Myometrial cell (primary cell): ENCODE measurements at places on chromosomes 3 and 15. TPM values are rescaled to one million over a fixed set of nuclear protein-coding genes. Genes with fewer than 3 reads are reported as not detected.

Gene EFHB
- not detected in 2 replicates for total RNA-seq

Gene P2RY1
- under 0.01 and 0.18 TPM in 2 replicates for total RNA-seq

Gene DBR1
- total RNA-seq = 13.8 and 15.8 TPM in 2 replicates

Gene APOD
- 5.5 and 9.2 TPM in 2 replicates for total RNA-seq

Gene ZNF619
- 2.0 and 4.8 TPM in 2 replicates for total RNA-seq

Gene CGGBP1
- total RNA-seq = 37.5 and 38.8 TPM in 2 replicates

Gene NEK10
- total RNA-seq = 0.29 and 6.7 TPM in 2 replicates

Gene LDHAL6B
- not detected in 2 replicates for total RNA-seq

Gene CKMT1A
- not detected in 2 replicates for total RNA-seq

Gene LYZL4
- total RNA-seq = not detected in 2 replicates

Gene P2RY14
- total RNA-seq = not detected in 2 replicates

Gene RPL15
- total RNA-seq = 3,391 and 3,570 TPM in 2 replicates

Gene REC114
- total RNA-seq = not detected in 2 replicates

Gene TM4SF4
- total RNA-seq = not detected in 2 replicates

Gene SERPINI1
- 1.4 and 2.3 TPM in 2 replicates for total RNA-seq

Gene SCAANT1
- total RNA-seq = not detected in 2 replicates

Gene FAM107A
- under 0.01 TPM in 1 of 2 replicates, not detected in the other for total RNA-seq

Gene HYPK
- total RNA-seq = 15.9 and 24.8 TPM in 2 replicates

Gene CNTN3
- total RNA-seq = 0.58 and 0.71 TPM in 2 replicates

Gene TM4SF18
- total RNA-seq = not detected in 2 replicates

Gene ALCAM
- total RNA-seq = 153 and 194 TPM in 2 replicates

Gene FANCD2OS
- total RNA-seq = not detected in 2 replicates

Gene BDH1
- 3.9 and 6.1 TPM in 2 replicates for total RNA-seq

Gene LRIG1
- 2.3 and 3.0 TPM in 2 replicates for total RNA-seq

Gene ACKR4
- 0.35 and 0.58 TPM in 2 replicates for total RNA-seq

Gene CCR4
- not detected in 2 replicates for total RNA-seq

Gene ATP13A4
- not detected in 2 replicates for total RNA-seq

Gene TUSC2
- total RNA-seq = 15.0 and 29.4 TPM in 2 replicates

Gene GHRL
- not detected in 2 replicates for total RNA-seq

Gene KIF23
- total RNA-seq = 47.5 and 61.7 TPM in 2 replicates

Gene GASK1A
- total RNA-seq = 0.58 and 1.1 TPM in 2 replicates

Gene IQCH
- 2.3 and 4.0 TPM in 2 replicates for total RNA-seq

Gene HYAL1
- 1.7 and 2.8 TPM in 2 replicates for total RNA-seq

Gene TRH
- 0.18 and 0.86 TPM in 2 replicates for total RNA-seq

Gene CCDC54
- total RNA-seq = not detected in 2 replicates

Gene FOXL2
- 25.9 and 28.3 TPM in 2 replicates for total RNA-seq

Gene SENP2
- 9.5 and 17.5 TPM in 2 replicates for total RNA-seq

Gene KLF15
- total RNA-seq = 4.6 and 7.1 TPM in 2 replicates

Gene C15orf62
- total RNA-seq = under 0.01 and 0.18 TPM in 2 replicates

Gene GOLGA6D
- not detected in 2 replicates for total RNA-seq

Gene CEP152
- 1.7 and 5.0 TPM in 2 replicates for total RNA-seq

Gene ACOX2
- 5.0 and 8.9 TPM in 2 replicates for total RNA-seq
